ENCODE measurements at places on chromosomes 16 and 17.

- DNase-seq = no peak
Observed at GRCh38 chr16:89193576-89194293, 6.6 kb downstream of the SLC22A31 start.

- no peak for DNase-seq
Observed at GRCh38 chr17:52465407-52465806, 306.9 kb upstream of the CA10 start.

DNA sequence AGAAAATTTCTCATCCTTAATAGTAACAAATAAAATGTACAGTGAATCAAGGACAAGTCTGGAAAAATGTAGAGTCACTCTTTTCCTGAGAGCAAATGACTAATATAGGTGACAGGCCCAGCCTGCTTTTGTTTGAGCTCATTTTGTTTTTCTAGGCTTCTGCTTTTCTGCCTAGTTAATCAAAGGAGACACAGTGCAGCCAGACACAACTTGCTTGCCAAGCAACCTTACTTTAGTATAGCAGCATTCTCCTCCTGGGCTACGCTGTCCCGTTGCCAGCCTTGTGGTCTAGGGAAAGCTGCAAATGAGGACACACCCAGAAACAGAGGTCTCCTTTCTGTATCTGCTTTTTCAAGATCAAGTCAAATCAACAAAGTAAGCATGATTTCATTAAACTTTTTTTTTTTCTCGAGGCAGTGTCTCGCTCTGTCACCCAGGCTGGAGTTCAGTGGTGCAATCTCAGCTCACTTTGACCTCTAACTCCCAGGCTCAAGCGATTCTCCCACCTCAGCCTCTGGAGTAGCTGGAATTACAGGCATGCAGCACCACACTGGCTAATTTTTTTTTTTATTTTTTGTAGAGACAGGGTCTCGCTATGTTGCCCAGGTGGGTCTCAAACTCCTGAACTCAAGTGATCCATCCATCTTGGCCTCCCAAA lies 17.2 kb downstream of the GINS3 start:
- no peak for DNase-seq

- no peak for DNase-seq
Observed at GRCh38 chr16:2915196-2915929, 3.6 kb downstream of the FLYWCH1 start.

DNA sequence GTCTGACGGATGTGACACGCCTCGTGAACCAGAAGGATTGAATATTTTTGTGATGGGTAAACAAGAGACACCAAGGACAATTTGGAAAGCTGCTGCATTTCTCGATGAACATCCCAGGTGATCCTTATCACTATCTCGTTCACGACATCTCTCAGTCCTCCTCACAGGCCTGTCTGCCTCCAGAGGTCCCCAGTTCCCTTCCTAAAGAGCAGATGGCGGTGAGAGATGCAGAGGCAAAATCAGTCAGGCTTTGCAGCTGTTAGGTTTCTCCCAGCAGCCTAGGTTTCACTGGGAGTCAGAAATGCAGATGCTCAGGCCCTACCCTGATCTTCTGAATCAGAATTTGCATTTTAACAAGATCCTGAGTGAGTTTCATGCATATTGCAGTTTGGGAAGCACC lies 23.6 kb downstream of the SCPEP1 start:
- DNase-seq = no peak
